ENCODE measurements at places on chromosomes 5 and 9.
A peak's percentile ranks its signal among the peaks of the same experiment; 100 is the strongest.

GRCh38 chr9:129403779-129404620 is 216.9 kb downstream of the C9orf50 start:
- no peak for DNase-seq

- DNase-seq: no peak
These were observed 3.9 kb downstream of the STC2 start for GRCh38 chr5:173324115-173325001.

- peak; percentile 1 for DNase-seq
These were observed 39.1 kb downstream of the COL23A1 start for GRCh38 chr5:178551059-178551458.

- DNase-seq: no peak
These were observed 49.0 kb upstream of the FOXI1 start for GRCh38 chr5:170056561-170057267.

- DNase-seq: no peak
These were observed 36.3 kb downstream of the PFDN1 start for GRCh38 chr5:140266471-140267200.

GRCh38 chr9:95666785-95667155 is 150.0 kb upstream of the PTCH1 start:
- DNase-seq: no peak

DNA sequence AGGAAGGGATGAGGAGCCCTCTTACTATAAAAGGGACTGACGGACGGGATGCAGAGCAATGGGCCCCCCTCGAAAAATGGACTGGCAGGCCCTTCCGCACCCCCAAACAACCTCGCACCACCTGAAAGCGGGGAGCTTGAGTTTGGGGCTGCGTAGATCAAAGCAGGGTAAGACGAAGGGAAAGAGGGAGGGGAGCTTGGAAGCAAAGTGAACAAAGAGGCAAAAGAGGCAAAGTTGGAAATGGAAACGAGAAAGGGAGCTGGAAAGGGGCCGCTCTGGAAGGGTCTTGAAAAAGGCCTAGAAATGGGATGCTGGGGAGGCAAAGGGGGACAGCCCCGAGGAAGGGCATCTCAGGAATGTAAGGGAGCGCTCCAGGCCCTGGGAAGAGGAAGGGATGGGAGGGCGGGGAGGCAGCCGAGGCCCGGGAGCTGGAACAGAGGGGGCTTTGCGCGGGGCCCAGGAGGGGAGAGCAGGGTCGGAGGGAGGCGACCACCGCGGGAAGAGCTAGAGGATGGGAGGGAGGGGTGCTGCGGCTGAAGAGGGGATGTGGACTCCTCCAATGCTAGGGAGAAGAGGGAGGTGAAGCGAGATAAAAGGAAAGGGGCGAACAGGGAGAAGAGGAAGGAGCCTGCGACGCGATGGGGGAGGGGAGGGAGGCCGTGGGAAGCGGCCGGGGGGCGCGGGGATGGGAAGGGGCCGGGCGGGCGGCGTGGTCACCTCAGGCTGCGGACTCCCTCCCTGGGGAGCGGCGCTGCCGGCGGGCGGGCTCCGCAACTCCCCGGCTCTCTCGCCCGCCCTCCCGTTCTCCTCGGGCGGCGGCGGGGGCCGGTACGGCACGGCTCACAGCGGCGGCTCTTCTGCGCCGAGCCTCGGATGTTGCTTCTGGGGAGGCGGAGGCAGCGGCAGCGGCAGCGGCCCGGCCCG is 577 bp downstream of the RNF145 start:
- no peak for DNase-seq

Measured in stimulated activated naive CD4-positive, alpha-beta T cell (primary cell).